Mucosa of descending colon (tissue), 3 donors: ENCODE measurements at places on chromosomes 13 and 19.

- no peak for DNase-seq
These were observed 4.1 kb upstream of the TIMM13 start for GRCh38 chr19:2431318-2432055.

GRCh38 chr13:109198585-109198984 lies 569.2 kb downstream of the MYO16 start:
- no peak for DNase-seq

DNA sequence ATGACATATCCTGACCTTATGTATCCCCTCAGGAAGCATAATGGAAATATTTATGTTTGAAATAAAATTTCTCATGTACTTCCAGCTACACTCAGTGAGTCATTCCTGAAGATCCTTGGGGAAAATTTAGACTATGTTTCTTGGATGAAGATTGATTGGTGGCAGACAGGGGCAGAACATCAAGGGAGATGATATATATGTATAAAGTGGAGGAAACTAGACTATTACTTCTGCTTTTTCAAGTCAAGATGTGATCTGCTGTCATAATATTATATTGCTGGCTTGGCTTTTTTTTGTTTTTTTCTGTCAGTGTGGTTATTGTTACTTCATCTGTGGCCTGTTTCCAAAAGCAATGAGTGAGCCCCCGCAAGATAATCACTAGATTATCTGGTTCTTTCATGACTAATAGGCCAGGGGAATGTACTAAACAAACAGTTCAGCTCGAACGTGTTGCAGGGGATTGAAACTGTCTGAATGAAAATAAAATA lies 87.2 kb upstream of the TNFSF11 start:
- no peak for DNase-seq

DNA sequence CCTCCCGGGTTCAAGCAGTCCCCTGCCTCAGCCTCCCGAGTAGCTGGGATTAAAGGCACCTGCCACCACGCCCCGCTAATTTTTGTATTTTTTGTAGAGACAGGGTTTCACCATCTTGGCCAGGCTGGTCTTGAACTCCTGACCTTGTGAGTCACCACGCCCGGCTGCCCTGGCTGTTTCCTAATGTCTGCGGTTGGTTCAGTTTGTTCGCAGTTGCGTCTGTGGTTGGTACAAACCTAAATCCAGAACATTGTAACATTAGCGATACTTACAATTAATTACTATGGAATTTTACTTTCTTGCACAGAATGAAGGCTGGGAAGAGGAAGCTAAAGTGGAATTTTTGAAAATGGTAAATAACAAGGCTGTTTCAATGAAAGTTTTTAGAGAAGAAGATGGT lies 38.1 kb downstream of the RNF17 start:
- no peak for DNase-seq

- no peak for DNase-seq
These were observed 3.5 kb downstream of the GRTP1 start for GRCh38 chr13:113360446-113360845.

GRCh38 chr19:33350538-33351309 lies 22.8 kb upstream of the CEBPG start:
- no peak for DNase-seq

GRCh38 chr19:41443813-41444455 lies 978 bp downstream of the ERICH4 start:
- DNase-seq: no peak

- no peak for DNase-seq
These were observed 25.5 kb downstream of the FGF21 start for GRCh38 chr19:48780631-48781391.

- no peak for DNase-seq
These were observed 2676.6 kb downstream of the PCDH9 start for GRCh38 chr13:64553411-64554129.
